Stimulated activated CD8-positive, alpha-beta memory T cell treated with anti-CD3 and anti-CD28 coated beads, Interleukin-7, amount 100 ng/mL, for 1 hour (primary cell): ENCODE measurements at places on chromosomes 7 and 10.
A peak's percentile ranks its signal among the peaks of the same experiment; 100 is the strongest.

DNA sequence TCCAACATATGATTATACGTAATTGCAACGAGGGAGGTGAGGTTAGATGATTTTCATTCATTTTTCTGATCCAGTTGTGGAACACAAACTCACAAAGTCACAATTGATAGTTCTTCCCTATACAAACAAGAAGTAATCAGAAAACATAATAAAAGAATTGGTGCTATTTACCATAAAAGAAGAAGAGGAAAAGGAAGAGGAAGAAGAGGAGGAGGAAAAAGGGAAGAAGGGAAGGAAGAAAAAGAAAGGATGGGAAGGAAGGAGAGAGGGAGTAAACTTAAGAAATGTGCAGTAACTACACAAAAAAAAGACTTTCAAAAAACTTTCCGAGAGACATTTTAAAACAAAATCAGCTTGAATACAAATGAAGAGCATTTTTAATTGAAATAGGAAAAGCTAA is 65.0 kb downstream of the CCDC71L start:
- no peak for DNase-seq

- DNase-seq: no peak
Measured at GRCh38 chr10:90849956-90850749, 7.7 kb downstream of the HTR7 start.

DNA sequence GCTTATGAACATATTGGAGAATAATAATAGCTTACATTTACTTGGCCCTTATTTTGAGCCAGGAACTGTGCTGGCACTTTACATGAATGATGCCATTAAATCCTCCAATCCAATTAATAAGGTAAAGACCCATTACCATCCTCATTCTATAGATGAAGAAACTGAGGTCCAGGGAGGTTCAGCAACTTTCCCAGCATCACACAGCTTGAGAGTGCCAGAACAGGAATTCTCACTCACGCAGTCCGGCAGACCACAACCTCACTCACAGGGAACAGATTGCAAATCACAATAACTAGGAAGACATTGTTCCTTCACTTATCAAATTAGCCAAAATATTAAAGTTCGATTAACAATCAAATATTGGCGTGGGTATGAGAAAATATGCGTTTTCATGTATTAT is 18.3 kb downstream of the GPRIN2 start:
- DNase-seq: no peak

- no peak for DNase-seq
Measured at GRCh38 chr10:8628351-8628750, 573.9 kb downstream of the GATA3 start.

GRCh38 chr10:131885391-131886165 is 15.2 kb upstream of the PPP2R2D start:
- peak; percentile 65 for DNase-seq

GRCh38 chr10:86851328-86852207 is 95.1 kb downstream of the BMPR1A start:
- no peak for DNase-seq

DNA sequence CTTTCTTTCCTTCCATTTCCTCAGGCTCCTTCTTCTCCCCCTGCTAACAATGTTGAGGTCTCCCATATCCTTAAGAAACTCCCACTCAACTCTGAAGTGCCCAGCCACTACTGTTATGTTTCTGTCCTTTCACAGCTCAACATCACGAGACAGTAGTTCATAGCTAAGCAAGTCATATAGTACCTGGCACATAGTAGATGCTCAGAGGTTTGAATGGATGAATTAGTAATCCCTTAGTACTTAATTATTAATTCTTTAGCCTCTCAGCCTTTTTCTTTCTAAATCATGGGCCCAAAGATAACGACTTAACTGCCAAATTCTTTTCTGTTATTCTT is 22.6 kb downstream of the CSGALNACT2 start:
- no peak for DNase-seq

DNA sequence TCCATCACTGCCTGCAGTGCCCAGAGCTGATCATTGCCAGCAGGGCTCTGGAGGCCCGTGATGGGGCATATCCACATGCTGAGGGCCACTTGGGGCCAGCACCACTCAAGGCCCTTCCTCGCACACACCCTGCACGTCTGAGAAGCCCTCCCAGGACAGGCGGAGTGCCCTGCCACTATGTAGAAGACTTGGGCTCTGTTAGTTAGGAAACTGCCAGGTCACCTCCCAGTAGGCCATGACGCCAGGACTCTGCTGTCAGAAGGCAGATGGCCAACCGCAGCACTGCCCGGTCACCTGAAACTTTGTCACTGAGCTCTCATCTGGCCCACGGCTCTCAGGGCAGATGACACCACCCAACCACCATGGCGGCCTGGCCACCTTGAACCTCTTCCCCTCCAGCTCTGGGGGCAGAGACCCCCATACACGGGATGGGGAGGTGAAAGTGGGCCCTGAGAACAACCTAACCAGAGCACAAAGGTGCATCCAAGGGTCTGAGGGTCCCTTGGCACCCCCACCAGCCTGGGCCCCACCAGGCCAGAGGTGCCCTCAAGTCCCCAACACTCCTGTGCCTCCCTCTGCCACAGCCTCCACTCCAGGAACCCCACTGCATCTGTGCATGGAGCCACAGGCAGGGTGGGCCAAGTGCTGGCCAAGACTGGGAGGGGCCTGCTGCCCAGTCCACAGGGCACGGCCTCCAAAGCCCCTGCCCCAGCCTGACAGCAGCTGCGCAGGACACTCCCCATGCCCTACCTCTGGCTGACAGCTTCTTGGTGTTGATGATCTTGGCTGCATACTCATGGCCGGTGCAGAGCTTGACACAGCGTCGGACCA is 41.8 kb downstream of the CAMK2B start:
- no peak for DNase-seq

GRCh38 chr10:7471720-7472367 is 61.0 kb upstream of the SFMBT2 start:
- no peak for DNase-seq

DNA sequence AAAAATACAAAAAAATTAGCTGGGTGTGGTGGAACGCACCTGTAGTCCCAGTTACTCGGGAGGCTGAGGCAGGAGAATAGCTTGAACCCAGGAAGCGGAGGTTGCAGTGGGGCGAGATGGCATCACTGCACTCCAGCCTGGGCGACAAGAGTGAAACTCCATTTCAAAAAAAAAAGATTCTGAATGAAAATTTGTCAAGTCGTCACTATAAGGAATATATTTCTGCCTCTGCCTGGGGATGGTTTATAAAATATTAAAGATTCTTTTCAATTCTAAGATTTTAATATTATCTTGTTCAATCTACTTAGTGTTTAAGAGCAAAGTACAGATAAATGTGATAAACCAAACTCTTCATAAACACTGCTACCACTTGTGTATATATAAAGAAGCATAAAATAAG is 147.3 kb downstream of the NRBF2 start:
- no peak for DNase-seq

DNA sequence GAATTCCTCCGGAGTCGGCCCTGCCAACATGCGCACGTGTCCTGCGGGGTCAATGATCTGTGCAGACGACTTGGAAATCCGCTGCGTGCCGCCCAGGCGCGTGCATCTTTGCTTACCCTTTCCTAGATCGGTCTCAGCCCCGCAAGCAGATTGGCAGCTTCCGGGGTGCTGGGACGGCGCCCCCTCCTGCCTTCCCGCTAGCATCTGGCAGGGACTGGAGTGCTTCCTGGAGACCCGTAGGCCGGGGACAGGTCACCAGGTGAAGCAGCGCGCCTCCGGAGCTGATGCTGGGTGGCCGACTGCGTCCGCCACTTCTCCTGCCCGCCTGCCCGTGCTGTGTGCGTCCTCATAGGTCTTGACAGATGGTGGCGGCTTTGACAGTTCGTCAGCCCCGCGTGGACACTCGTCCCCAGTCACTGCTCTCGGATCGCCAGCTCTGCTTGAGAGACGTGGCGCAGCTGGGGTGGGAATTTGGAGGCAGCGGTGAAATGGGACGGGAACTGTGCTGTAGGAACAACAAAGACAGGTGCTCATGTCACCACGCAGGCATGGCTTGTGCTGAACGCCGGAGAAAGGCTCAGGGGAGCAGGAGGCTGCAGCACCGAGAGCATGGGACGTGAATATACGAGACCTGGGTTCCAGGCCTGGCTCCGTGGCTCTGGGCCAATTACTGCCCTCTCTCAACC is 21.9 kb upstream of the KCNK18 start:
- DNase-seq: no peak

- no peak for DNase-seq
Measured at GRCh38 chr10:1370298-1370697, 314.1 kb downstream of the WDR37 start.

DNA sequence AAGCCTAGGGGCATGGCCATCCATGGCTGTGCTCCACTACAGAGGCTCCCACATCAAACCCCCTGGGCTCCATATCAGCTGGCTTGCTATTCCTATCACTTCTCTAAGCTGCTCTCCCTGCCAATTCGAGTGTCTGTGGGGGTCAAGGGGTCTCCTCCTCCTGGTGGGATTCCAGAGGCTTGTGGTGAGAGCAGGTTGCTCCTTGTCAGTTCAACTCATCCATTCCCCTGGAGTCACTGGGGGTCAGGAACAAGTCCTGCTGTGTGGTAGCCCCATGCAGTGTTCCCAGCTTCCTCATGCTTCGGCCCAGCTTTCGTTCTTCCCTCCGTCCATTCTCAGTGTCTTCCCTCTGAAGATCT is 86.6 kb upstream of the UNC5B start:
- no peak for DNase-seq

DNA sequence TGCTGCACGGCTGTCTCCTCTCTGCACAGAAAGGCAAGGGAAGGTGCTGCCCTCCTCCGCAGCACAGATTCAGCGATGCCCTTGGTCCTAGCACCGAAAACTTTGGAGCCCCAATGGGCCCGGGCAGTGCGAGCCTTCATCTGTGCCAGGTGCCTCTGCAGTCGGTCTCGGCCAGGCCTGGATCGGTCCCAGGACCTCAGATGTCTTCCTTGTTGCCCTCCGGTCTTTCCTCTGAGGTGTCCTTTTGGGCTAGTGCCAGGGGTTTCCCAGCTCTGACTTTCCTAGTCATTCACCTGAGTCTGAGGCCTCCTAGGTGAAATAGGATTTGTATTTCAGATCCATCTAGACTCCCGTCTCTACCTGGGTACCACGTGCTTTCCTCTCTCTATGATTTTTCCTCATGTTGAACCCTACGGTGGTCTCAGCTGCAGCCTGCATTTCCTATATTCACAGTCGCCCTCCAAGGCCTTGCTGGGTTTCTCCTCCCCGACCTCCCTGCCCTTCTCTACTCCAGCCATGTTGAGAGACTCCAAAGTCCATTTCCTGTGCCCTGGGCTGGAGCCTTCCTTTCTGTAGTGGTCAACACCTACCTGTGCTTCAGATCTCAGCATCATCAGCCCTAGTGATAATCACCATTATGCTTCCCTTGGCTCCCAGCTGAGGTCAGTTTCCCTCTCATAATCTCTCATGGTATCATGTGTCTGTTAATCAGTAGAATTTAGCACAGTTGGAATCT is 92.0 kb upstream of the PRSS58 start:
- DNase-seq: no peak

- no peak for DNase-seq
Measured at GRCh38 chr10:13649844-13650520, 63.2 kb downstream of the PRPF18 start.

DNA sequence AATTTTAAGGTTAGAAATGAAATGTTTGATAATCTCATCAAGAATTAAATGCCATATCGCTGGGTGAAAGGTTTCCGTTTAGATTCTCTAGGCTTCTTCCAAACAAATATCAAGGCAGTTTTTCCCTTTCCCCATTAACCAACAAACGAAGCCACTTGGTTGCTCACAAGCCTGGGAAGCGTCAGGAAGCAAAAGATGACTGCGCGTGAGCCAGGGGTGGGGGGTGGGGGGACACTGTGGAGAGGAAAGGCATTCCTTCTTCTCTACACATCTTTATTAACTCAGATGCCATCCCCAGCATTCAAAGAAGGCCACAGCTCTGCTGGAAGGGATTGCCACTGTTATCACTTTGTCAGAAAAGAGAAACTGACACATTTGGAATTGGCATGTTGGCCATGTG is 207.1 kb downstream of the TRIL start:
- no peak for DNase-seq

- DNase-seq: no peak
Measured at GRCh38 chr7:135147341-135147898, 452 bp upstream of the TMEM140 start.

- DNase-seq: no peak
Measured at GRCh38 chr7:7977774-7978173, 9.2 kb downstream of the GLCCI1 start.

- DNase-seq: no peak
Measured at GRCh38 chr7:2175514-2175913, 57.2 kb downstream of the MAD1L1 start.

GRCh38 chr7:74656441-74656836 is 1.1 kb upstream of the GTF2I start:
- DNase-seq: peak; percentile 30

DNA sequence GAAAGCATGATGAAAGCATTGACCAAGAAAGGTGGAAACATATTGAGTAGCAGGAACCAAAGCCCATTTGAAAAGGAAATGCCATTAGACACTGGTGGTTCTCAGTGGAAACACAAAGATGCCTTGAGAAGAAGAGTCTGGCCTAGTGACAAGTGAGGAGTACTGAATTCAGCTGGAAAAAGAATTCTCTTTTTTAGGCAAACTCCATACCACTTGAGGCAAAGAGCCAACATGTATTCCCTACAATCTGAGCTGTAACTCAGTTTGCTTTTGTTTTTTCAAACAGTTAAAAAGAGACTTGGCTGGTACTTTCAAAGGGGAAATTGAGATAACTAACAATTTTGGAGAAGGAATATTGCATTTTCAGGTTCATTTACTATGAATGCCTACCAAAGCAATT is 624.0 kb downstream of the NRG3 start:
- DNase-seq: no peak

DNA sequence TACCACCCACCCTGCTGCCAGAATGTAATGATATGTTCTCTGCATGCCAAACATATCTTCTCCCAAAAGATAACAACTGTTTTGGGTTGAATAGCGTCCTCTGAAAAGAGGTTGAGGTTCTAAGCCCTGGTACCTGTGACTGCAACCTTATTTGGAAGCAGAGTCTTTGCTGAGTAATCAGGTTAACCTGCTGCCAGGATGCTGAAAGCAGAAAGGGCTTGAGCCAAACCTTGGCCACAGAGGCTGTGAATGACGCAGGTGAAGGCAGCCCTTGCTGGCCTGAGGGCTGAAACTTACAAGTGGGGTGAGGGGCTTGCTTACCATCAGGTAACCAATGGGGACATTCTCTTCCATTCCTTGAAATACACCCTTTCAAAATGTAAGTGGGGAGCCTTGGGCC is 151.8 kb upstream of the RHEB start:
- no peak for DNase-seq

DNA sequence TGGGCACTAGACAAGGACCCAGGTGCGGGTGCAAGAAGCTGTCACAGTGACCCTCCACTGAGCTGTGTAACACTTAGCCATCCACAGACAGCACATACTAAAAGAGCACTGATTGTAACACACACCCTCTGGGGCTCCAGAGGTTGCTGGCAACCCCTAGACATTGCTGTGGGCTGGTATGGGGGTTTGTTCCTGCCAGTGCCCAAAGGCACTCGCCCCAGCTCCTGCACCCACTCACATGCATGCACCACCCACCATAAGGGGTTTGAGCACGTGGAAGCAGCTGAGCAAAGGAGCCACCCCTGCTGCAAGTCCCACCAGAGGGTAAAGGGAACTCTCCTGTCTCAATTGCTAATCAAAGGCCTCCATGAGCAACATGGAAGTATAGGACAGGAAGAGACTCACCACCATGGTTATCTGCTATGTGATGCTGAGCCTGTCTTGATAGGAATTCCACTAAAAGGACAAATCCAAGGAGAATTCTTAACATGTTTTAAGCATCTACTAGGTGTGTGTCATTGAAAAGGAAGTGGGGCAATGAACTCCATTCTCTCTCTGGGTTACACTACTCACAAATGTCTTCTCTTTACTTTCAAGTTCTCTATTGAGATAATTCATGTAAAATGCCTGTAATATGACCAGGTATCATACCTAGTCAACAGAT is 103.1 kb downstream of the GFRA1 start:
- no peak for DNase-seq
